ENCODE measurements at places on chromosomes 7 and 10.

- DNase-seq = no peak
Observed at GRCh38 chr7:13908667-13909397, 80.6 kb downstream of the ETV1 start.

GRCh38 chr7:101308245-101309085, 13.1 kb downstream of the IFT22 start:
- no peak for DNase-seq

- no peak for DNase-seq
Observed at GRCh38 chr7:138478499-138478908, 18.4 kb downstream of the TRIM24 start.

DNA sequence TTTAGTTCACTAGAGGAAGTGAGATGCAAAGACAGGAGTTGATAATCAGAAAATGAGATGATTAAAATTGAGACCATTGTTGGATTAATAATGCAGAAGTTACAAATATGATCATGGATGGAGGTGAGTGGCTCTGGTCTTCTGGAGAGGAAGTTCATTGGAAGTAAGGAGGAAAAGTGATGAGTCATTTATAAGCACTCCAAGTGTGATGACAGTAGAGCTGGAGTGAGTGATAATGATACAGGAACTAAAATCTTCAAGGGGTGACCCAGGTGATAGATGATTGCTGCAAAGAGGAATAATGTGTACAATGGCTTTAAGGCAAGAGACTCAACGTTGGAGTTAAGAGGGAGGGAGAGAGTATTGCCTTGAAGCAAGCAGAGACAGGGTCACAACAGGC, 20.7 kb downstream of the ZNF32 start:
- no peak for DNase-seq

DNA sequence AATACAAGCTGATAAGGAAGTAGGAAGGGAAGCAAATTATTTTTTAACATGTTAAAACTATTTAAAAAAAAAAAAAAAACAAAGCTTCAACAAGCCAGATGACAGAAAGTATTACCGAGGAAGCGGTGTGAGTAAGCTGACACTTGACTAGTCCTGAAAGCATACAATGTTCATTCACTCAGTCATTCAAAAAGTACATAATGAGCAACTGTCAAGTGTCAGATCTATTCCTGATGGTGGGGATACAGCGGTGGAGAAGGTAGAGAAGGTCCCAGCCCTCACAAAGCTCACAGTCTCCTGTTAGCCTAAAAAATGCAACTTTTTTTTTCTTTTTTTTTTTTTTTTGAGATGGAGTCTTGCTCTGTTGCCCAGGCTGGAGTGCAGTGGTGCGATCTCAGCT, 40.0 kb downstream of the RAPGEF5 start:
- DNase-seq = no peak

GRCh38 chr7:112357136-112357535, 93.1 kb upstream of the IFRD1 start:
- DNase-seq = no peak

- no peak for DNase-seq
Observed at GRCh38 chr7:72183835-72184234, 228.3 kb downstream of the CALN1 start.

Measured in T follicular helper cell (primary cell).